Left hindlimb (tissue), 1 donor: ENCODE measurements at places on chromosomes 1 and 21.

GRCh38 chr21:22319435-22319834 lies 1321.2 kb downstream of the NCAM2 start:
- DNase-seq = no peak

- DNase-seq = no peak
Measured at GRCh38 chr1:234885601-234886000, 243.0 kb downstream of the TOMM20 start.

DNA sequence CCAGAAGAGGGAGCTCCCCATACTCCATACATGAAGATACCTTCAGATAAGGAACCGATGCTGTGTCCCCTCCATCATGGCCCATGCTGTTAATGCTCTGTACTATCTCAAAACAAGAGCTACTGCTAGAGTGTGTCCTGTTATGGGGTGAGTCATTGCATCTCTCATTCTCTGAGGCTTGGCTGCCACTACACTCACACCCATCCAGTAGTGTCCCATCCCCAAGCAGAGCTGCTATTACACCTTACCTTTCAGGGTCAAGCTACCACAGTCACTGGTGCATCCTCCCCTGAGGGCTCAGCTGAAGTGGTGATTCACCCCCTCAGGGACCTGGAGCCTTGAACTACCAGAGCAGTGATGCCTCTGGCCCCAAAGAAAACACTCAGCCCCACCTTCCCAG lies 198.5 kb downstream of the PLA2G4A start:
- DNase-seq = no peak

- no peak for DNase-seq
Measured at GRCh38 chr21:44774972-44775371, 26.6 kb downstream of the UBE2G2 start.

DNA sequence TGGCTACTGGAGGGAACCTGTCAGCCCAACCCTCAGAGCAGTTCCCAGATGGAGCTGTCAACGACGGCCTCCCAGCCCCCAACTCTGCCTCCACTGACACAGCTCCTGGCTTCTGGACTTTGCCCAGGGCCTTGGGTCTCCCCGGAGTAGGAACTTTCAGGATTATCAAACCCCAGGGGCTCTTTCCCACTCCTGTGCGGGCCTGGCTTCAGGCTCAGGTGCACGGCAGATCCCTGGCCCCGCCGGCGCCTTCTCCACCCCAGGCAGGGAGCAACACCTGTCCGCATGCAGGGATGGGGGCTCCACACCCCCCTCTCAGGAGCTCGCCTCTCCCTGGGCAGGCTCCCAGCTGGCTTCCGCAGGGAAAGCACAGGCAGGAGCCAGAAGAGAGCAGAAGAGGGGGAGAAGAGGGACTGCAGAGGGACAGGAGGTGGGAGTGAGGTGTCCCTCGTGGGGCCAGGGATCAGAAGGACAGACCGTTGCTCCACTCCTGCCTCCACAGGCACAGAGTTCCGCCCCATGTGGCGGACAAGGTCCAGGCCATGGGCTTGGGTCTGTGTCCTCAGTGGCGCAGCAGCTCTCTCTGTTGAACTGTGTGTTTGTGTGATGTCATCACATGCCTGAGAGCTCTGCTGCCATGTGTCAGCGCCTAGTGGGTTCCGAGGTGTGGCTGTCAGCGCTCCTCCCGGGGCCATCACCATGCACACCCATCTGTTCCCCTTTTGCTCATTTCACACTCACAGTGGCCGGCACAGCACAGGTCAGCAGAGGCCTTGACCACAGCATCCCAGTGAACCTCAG lies 107.7 kb downstream of the PDE9A start:
- no peak for DNase-seq

DNA sequence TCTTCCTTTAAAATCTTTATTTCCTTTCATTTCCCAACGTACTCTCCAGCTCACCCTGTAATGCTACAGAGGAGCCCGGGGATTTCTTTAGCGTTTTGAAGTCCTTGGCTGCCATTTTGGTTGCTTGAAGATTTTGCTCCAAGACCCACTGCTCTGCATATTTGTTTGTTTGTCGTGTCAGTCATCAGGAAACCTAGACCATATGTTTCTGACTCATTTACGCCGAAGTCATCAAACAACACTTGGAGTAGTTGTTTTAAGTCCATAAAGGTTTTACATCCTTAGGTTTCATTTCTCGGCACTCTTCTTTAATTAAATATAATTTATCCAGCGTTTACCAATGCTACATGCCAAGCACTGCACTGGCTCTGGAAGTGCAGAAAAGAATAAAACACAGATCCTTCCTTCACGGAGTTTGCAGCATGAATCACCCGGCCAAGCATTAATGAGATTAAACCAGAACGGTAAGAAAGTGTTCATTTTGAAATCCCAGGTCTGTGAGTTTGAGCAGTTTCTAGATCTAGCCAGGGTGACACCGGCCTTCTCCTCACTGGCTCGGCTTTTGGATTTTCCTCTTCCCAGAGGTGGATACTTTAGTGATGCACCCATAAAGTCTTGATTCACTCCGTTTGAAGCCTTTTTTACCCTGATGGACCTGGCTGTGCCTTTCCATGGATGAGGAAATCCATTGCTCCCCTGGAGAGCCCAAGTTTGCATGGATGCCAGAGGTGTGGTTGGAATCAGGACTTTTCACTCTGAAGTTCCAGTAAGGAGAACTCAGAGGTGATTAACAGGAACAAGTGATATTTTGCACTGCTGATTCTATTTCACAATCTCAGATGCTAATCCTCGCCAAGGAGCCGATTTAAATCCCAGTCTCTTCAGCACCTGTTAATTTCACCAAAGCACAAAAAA lies 109.3 kb downstream of the KAZN start:
- DNase-seq = no peak

- DNase-seq = peak; percentile 34
Measured at GRCh38 chr1:104132382-104132973, 382.8 kb downstream of the AMY1C start.

DNA sequence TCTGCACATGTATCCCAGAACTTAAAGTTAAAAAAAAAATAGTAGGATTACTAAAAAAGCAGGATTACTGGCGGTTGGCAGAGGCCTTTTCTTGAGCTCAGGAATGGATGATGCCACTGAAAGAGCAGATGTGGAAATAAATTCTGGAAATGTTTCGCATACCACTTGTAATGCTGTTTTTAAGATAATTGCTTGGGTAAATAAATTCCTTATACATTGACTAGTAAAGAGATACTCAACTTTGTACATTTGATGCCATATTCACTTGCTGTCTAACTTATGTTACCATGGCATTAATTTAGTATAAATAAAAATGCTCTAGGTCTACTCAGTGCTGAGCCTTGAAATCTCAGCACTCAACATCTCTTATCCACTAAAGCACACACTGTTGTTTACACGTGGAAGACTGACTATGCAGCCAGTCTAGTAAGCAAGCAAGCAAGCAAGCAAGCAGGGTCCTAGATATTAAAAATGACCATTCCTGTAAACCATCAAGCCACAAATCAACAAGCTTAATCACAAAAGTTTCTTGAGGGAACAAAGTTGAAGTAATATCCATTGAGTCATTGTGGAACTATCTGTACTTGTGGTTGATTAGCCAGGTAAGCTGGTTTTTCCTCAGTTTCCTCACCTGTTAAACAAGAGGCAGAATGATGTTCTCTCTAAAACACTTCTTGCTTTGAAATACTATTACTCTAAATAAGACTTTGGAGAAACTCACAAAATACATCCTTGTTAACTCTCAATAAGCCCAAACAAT lies 1.7 kb upstream of the RASAL2 start:
- DNase-seq = no peak

DNA sequence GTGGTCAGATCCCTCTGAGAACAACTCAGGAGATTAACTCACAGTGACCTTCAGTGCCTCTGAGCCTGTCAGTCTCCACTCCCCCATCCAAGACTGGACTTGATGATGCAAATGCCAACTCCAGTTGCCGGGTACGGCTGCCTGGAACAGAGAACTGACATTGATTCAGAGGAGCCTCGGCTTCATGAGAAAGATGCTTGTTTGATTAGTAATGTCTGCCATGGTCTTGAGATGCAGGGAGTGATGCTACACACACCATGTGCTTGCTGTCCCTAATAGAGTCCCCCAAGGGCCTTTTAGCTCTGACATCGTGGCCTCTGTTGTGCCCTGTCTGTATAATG lies 51.8 kb upstream of the LRP8 start:
- no peak for DNase-seq

- DNase-seq = no peak
Measured at GRCh38 chr1:40908350-40908749, 46.2 kb upstream of the CITED4 start.

- DNase-seq = no peak
Measured at GRCh38 chr1:160542303-160542945, 19.4 kb upstream of the SLAMF6 start.

GRCh38 chr1:100747771-100748170 lies 28.2 kb downstream of the VCAM1 start:
- no peak for DNase-seq
